Thoracic aorta (tissue), 2 donors: ENCODE measurements at places on chromosomes 16 and 17. TPM values are rescaled to one million over a fixed set of nuclear protein-coding genes. Genes with fewer than 3 reads are reported as not detected.

HOXB2 gene
- 73.0 TPM for total RNA-seq

MIS12 gene
- 12.8 TPM for total RNA-seq

SCNN1B gene
- total RNA-seq, result not detected

C17orf67 gene
- 1.3 TPM for total RNA-seq

CD300E gene
- total RNA-seq, result 10.4 TPM

TBC1D3K gene
- not detected for total RNA-seq

SLC52A1 gene
- not detected for total RNA-seq

DNA sequence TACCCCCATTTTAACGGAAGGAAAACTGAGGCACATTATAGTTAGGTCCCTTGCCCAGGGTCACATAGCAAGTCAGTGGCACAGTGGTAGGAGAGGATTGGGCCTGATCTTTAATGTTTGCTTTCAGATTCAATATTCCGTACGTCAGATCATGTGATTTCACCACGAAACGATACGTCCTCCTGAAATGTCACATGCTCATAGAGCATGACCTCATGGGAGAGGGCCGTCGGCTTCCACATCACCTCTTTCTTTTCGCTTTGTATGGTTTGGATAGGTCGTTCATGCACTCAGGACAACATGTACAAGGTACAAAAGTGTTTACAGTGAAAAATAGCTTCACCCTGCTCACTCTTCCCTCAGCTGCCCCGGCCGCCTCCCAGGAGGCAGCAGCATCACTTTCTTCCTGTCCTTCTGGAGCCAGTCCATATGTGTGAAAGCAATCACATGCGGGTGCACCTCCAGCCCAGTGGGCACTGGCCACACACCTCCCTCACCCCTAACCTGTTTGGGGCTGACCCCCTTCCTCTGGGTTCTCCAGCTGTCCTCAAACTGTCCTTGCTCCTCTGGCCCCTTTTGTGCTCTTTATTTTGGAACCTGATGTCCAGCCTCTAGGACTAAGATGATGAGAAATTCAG, 199.9 kb downstream of the FOXL1 start:
- DNase-seq, result no peak

GRCh38 chr17:66413559-66414520, 111.4 kb downstream of the PRKCA start:
- DNase-seq, result no peak

GRCh38 chr16:57667048-57667525, 1.0 kb upstream of the ADGRG3 start:
- DNase-seq, result no peak

DNA sequence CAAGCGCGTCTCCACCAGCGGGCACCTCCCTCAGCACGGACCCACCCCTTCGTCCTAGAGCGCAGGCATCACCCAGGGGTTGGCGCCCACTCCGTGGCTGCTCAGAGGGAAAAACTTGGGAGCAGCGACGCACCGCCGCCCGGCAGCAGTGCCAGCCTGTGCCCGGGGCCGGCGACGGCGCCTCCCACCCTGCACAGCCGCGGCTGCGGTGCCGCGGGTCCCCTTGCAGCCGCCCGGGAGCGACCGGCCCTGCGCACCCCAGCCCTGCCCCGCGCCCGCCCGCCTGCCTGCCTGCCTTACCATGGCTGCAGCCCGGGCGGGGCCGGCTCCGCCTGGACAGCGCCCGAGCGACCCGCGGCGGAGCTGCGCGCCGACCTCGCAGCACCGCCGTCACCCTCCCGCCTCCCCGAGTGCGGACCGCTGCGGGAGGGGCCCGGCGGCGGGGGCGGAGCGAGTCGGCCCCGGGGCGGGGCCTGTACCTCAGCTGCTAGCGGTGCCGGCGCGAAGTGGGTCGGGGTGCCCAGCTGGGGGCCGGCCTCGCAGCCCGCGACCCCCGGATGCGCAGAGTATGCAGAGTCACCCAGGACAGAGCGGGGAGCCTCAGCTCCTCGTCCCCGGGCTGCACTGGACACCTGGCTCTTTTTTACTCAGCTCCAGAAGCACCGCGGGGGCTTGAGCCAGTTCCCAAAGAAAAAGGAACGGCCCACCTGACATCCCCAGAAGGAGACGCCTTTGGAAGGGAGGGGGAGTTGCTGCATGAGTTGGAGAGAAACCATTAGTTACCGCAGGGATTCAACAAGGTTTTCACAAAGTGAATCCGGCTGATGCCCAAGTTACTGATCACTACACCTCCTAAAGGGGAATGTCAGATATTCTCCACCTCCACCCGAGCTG, 17.5 kb upstream of the MTMR4 start:
- no peak for DNase-seq

- DNase-seq, result no peak
Observed at GRCh38 chr17:10069301-10069700, 129.1 kb downstream of the GAS7 start.

GRCh38 chr17:18156171-18156975, 27.3 kb upstream of the ALKBH5 start:
- no peak for DNase-seq

GRCh38 chr16:87165151-87165550, 152.0 kb downstream of the C16orf95 start:
- DNase-seq, result no peak

DNA sequence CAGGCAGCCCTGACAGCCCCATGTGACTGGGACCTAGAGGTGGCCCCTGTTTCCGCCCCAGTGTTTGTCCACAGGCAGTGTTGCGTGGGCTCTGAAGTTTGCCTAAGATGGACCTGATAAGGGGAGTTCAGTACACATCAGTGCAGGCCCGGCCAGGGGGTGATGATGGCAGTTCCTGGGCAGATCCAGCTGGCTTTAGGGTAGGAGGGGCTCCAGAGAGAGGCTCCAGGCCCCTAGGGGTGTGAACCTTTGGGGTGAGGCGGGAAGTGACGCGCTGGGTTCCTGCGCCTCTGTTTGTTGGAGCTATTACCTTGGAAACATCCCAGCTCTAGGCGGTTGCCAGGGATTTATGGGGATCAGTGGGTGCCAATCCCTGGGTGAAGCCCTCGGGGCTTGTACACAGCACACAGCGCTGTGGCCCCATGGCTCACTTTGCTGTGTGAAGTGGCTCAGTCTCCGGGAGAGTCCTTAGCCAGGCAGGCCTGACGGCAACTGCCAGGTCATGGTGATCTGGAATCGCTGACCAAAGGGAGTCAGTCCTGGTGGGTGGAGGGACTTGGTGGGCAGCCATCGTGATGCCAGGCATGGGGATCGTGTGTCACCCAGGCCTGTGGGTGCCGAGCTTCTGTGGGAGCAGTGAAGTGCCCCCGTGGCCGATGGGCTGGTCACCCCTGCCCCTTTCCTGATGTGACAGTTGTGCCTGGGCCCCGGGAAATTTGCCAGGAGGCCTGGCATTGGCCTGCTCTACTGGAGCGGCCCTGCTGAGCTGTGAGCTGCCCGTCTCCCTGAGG, 146.1 kb downstream of the SEC14L1 start:
- no peak for DNase-seq

GRCh38 chr17:9287306-9287705, 266.0 kb downstream of the NTN1 start:
- DNase-seq, result no peak

DNA sequence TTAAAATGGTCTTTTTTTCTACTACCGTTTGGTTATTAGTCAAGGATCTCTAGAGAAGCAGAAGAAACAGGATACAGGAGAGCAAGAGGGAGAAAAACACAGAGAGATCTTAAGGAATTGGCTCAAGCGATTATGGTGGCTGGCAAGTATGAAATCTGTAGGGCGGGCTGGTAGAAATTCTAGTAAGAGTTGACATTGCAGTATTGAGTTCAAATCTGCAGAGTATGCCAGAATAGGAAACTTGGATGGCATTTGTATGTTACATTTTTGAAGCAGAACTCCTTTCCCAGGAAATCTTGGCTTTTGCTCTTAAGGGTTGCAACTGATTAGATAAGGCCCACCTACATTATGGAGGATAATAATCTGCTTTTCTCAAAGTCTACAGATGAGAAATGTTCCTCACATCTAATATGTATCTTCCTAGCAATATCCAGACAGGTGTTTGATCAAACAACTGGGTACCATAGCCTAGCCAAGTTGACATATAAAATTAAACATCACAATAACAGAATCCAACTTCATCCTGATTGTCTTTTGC, 4.0 kb downstream of the KCNJ16 start:
- no peak for DNase-seq

DNA sequence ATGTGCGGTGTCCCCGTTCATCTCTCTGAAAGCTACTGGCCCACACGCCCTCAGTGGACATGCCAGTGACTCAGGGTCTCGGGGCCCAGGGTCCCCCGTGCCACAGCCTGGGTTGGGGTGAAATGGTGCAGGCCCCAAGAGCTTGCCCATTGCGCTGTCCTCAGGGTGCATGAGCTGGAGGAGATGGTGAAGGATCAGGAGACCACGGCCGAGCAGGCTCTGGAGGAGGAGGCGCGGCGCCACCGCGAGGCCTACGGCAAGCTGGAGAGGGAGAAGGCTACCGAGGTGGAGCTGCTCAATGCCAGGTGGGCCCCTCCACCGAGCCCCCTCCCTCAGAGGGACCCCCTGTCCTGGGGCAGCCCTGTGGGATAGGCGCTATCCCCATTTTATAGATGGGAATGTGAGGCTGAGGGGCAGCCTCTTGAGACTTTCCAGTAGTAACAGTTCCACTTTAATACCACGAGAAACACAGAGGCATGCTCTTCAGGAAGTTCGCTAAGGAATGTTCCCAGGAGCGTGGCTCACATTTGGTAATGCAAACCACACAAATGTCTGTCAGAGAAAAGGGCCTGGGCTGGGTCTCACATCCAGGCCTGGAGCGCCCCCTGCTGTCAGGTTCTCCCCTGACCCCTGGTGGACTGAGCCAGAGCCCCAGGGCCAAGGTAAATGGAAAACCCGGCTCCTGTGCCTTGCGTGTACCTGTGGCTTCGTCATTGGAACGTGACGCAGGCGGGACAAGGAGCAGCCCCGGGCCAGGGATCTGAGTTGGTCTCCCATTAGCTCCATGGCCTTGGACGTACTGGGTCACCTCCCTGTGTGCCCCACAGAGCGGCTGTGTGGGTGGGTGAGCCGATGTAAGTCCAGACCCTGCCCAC, 133.7 kb downstream of the RAB11FIP4 start:
- DNase-seq, result peak; percentile 68

DNA sequence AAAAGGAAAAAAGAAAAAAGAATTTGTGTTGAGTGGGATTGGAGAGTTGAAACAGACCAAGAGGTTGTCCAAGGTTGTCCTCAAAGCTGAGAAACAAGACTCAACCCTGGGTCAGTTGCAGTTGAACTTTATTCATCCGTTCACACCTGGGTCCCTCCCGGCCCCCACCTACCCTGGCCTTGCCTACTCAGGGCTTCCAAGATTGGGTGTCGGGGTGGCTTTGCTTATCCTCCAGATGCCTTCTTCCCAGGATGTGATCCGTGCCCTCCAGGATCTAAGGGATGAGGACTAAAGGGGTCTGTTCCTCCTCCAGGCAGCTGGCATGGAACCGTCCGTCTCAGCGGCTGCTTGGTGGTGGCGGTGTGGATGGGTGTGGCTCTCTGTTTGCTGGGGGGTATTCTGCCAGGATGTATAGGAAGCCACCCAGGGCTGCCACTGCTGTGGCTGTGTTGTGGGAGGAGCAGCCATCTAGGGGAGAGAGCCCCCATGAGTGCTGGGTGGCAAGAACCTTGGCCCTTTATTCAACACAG, 10.3 kb upstream of the NAGPA start:
- no peak for DNase-seq

GRCh38 chr16:1003391-1004347, 22.1 kb downstream of the SOX8 start:
- DNase-seq, result no peak

DNA sequence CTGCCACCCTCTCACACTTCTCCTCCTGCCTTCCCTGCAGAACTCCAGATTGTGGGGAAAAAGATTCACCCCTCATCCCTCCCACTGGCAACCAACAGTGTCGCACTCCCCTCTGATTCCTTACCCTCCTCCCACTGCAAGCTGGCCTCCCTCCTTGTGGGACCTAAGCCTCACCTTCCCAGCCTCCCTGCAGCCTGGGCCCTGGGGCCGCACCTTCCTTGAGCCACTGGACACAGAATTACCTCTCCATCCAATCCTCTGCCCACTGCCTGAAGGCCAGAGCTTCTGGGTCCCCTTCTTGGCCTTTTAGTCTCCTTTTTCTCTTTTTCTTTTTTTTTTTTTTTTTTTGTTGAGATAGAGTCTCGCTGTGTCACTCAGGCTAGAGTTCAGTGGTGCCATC, 33.9 kb downstream of the NGFR start:
- no peak for DNase-seq

DNA sequence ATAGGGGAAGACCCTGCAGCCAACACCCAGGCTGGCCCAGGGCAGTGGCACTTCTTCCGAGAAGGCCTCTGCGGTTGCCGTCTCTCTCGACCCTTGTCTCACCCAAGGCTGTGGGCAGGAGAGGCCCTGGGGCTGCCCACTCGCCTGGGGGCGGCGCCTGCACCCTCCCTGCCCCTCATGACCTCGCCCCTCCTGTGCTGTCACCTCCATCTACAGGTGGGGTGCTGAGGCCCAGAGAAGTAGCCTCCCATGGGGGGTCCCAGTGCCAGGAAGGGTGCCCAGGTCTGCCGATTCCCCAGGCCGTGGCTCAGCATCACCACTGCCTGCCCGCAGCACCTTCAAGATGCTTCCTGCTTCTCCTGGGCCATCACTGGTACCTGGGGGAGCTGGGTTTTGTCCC, 992 bp downstream of the NLRC3 start:
- no peak for DNase-seq

DNA sequence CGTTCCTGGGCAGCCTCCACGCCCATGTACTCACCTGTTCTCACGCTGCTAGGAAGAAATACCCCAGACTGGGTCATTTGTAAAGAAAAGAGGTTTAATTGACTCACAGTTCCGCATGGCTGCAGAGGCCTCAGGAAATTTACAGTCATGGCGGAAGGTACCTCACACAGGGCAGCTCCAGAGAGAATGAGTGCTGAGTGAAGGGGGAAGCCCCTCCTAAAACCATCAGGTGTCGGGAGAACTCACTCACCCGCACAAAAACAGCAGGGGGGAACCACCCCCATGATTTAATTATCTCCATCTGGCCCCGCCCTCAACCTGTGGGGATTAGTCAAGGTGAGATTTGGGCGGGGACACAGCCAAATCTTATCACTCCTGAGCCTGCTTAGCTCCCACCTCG, 18.2 kb downstream of the RAB40C start:
- no peak for DNase-seq

DNA sequence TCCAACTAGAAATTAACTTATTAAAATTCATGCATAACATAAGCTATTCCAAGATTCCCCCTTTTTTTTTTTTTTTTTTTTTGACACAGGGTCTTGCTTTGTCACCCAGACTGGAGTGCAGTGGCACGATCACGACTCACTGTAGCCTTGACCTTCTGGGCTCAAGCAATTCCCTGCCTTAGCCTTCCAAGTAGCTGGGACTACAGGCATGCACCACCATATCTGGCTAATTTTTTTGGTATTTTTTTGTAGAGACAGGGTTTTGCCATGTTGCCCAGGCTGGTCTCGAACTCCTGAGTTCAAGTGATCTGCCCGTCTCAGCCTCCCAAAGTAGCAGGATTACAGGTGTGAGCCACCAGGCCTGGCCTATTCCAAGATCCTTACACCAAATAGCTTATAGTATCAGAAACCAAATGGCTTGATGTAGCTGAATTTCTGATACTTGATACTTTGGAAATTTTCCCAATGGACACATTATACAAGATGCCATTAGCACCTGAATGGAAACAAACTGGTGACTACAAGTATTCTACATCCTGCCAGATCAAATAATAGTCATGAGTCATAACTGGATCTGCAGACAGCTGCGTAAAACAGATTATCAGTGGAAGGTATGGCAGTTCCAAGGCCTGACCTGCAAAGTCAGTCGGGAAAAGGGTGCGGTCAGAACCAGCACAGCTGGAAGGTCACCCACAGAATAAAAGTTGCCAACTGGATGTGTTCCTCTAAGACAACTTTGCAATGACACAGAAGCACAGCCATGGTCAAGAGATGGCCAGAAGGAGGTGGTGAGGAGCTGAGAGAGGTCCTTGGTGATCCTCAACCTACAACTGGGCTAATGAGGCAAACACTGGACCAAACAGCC, 14.5 kb downstream of the TUBG1 start:
- DNase-seq, result no peak
